ENCODE measurements at places on chromosomes 3 and 15.

GRCh38 chr3:10480871-10481378 is 24.5 kb downstream of the ATP2B2 start:
- DNase-seq = no peak

GRCh38 chr3:58161435-58162398 is 49.1 kb downstream of the DNASE1L3 start:
- DNase-seq = no peak

DNA sequence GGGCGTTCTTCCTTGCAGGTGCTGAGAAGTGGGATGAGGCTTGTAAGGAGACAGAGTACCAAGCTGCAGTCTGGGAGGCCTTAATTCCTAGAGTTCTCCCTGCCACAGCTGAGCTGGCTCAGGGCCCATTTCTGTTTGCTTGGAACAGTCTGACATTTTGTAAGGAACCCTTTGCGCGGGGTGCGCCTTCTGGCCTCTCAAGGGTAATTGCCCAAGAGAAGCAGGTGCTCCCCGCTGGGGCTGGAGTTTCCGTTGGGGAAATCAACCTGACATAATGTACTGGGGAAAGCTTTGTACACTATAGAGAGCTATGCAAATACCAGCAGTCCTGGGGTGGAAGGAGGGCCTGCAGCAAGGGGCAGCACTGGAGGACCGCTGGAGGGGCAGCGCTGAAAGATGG is 83.6 kb downstream of the HMG20A start:
- DNase-seq = no peak

DNA sequence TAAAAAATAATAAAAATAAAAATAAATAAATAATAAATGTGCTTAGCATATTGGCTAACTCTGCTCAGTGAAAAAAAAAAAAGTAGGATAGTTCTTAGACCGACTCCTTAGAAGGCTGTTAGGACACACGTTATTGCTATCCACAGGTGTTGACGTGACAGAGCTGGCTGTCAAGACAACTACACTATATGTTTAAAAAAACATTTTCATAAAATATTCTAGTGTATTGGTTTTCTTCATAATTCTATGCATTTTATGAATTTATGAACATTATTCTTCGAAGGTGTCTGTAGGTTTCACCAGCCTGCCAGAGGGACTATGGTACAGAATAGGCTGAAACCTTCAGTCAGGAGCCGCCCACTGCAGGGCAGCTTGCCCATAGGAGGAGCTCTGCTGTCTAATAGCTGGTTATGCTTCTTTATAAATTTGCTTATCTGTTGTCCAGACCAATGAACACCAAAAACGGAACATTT is 9.2 kb downstream of the TM4SF1 start:
- no peak for DNase-seq

DNA sequence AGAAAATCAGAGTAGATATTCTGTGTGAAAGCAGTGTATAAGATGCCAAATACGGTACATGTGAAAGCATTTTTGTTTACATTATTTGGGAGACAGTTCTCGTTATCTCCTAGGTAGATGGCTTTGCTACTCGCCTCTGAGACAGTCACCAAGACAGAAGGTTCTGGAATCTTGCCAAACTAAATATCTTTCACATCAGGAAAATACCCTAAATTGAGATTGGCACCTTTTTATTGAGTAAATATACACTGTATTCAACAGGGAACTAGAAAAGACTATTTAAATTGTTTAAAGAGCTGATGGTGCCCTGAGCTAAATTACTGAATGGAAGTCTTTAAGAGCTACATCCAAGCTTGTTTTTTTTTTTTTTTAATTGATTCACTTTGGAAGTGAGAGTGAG is 3.4 kb downstream of the FGD5 start:
- no peak for DNase-seq

DNA sequence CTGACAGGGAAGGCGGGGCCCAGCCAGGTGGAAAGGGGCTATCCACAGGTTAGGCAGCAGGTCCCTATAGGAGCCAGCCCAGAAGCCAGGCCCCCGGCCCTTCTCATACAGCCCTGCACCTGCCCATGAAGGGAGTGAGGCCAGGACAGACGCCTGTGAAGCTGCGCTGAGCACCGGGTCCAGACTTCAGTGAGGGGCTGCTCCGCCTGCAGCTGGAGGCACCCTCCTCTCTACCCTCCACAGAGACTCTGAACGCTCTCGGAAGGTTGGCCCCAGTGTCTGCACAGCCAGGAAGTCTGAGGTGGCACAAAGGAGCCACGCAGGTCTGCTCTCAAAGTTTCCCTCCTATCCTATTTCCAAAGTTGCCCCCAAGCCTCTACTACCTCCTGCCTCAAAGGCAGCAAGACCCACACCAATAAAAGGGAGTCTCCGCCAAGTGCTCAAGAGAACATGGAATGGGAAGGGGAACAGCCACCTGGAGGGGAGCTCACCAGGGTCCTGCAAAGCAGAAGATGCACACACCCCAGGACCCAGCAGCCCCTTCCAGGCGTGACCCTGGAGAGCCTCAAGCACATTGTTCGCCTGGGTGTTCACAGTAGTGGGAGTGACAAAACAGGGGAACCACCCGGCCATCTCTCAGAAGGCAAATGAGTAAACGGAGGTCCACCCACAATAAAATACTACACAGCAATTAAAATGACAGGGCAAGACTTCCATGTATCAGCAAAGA is 19.5 kb downstream of the XXYLT1 start:
- no peak for DNase-seq

DNA sequence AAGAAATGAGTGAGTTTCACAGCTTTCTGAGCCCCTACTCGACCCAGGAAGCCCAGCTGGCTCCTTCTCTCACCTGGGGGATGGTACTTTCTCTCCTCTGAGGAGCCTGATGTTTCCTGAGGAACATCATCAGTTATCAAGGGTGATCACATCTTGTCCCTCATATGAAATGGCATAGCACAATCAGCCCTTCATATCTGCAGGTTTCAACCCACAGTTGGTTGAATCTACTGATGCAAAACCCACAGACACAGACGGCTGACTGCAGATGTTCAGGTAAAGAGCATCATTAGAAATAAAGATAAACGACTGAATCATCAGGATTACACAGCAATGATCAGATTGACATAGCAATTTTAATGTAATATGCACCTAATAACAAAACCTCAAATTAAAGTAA is 93.6 kb upstream of the OSTN start:
- no peak for DNase-seq

DNA sequence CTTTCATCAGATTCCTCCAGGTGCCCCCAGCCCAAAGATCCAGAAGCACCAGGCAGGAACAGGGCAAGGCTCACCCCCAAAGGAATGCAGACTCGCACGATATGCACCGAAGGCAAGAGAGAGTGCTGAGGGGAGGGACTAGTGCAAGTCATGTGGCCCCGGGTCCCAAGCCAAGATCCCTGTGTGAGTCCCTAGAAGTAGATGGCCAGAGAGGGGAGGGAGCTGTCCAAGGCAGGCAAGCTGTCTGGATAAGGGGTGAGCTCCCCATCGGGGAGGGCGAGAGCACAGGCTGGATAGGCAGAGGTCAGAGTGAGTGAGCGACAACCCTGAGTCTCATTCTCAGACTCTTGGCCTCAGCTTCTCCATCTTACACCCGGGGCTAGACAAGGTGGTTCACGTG is 171.5 kb upstream of the LINGO1 start:
- DNase-seq = no peak

- no peak for DNase-seq
These were observed 15.9 kb downstream of the CDAN1 start for GRCh38 chr15:42721016-42721415.

DNA sequence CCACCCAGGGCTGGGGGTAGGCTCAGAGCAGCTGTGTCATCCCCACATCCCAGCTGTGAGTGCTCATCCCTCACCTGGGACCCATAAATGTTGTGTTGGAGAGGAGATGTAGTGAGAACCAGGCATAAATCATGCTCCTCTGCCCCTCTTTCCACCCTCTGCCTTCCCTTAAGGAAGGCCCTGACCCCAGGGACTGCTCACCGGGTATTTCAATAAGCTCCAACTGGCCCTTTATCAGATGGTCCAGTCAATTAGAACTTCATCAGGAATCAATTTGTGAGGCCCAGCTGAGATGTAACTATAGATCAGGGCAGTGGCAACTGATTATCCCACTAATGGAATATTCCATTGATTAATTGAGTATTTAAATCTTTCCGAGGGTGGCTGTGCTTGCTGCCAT is 50.8 kb upstream of the NTRK3 start:
- no peak for DNase-seq

DNA sequence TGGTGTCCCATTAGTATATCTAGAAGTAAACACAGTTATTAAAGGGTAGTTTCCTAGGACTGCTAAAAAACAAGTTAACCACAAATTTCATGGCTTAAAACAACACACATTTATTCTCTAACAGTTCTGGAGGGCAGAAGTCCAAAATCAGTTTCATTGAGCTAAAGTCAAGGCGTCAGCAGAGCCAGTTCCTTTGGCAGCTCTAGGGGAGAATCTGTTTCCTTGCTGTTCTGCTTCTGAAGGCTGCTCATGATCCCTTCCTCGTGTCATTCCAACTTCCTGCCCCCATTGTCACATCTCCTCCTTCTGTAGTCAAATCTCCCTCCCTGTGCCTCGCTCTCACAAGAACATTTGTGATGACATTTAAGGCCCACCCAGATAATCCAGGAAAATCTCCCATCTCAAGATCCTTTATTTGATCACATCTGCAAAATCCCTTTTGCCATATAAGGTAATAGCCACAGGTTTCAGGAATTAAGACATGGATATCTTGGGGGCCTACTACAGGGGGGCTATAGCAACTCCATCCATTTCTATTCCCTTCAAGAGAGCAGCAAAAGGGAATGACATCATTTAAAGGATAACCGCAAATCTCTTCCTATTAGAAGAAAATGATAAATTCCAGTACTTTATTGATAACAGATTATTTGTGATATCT is 50.1 kb downstream of the GPR176 start:
- DNase-seq = no peak

- DNase-seq = peak; percentile 54
These were observed 80.5 kb upstream of the SLC24A5 start for GRCh38 chr15:48040166-48040817.

- no peak for DNase-seq
These were observed 87.3 kb upstream of the OXTR start for GRCh38 chr3:8856721-8857120.

- no peak for DNase-seq
These were observed 1036.5 kb downstream of the TUSC7 start for GRCh38 chr3:117746066-117746465.

DNA sequence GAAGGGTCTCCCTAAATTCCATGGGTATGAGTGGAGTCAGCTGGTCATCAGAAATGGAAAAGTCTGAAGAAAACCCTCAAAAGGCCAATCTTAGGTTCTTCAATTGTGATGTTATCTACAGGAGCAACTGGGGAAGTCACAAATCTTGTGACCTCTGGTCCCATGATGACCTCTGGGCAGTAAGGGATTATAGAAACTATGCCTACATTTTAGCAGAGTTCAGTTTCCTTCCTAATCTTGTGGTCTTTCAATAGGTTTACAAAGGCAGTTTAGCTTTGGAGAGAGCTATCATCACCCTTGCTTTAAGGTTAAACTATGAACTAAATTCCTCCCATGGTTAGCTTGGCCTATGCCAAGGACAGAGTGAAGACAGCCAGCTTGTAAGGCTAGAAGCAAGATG is 225.1 kb downstream of the DPH6 start:
- DNase-seq = no peak

GRCh38 chr3:98029083-98029482 is 6.0 kb downstream of the GABRR3 start:
- DNase-seq = no peak

DNA sequence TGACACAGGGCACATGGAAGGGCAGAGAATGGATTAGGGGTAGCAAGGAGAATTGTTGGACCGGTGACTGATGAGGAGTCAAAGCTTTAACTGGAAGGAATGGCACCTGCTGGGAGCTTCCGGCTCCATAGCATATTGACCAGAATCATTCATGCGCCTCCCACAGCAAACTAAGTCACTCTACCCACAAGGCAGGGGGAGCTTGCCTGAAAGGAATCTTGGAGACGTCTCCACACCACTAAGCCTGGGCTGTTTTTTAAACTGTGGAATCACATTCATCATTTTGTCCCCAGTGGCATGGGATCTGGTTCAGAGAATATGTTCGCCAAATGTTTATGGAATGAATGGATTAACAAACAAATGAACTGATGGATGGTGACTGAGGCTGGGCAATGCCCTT is 57.0 kb upstream of the ITGA11 start:
- no peak for DNase-seq

All from head of caudate nucleus (tissue), 42 donors.